Activated T-cell treated with anti-CD3 and anti-CD28 coated beads for 4 hours (primary cell): ENCODE measurements at places on chromosomes 7 and 10.
A peak's percentile ranks its signal among the peaks of the same experiment; 100 is the strongest.

GRCh38 chr10:71607082-71607443 lies 112.5 kb downstream of the C10orf105 start:
- DNase-seq, result no peak

- DNase-seq, result no peak
Observed at GRCh38 chr10:68096913-68097516, 12.3 kb upstream of the MYPN start.

DNA sequence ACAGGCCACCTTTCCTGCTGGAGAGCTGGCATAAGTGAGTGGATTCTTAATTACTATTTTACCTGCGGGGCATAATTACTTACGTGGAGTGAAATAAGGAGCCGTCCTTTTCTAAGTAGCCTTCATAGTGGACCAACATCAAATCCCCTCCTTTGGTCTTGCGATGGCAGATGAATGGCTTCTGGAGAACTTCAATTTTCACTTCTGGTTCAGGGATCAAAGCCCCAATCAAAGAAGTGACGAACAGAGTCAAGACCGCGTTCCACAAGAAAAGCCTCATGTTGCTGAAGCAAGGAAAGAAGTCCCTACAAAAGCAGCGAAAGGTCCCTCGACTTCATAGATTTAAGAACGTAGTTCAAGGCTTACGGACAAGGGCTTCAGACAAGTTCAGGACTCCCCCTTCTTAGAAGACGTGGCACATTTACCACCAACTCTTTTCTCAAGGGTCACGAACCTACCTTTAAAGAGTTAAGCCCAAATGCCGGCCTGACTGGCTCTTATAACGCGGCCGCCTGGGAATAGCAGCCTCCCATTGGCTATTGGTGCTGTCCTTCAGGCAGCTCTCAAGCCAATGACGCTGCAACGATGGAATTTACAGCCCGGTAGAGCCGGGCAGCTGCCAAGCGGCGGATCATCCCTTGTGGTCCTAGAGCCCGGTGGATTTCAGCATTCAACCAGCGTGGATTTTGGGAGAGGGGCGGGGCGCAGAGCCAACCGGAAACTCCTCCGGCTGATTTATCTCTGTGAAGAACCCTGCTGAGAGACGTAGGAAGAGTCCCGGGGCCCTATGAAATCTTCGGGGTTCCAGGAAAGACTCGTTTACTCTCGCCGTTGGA lies at the start of gene FKBP14:
Gene FKBP14, minus strand, starts transcription at position 474 of the 836 bp plus-strand sequence. Its CDS starts 194 bp downstream, at position 280.
- peak; percentile 84 for DNase-seq

GRCh38 chr7:134789967-134790685 lies 10.7 kb downstream of the CALD1 start:
- DNase-seq, result no peak

DNA sequence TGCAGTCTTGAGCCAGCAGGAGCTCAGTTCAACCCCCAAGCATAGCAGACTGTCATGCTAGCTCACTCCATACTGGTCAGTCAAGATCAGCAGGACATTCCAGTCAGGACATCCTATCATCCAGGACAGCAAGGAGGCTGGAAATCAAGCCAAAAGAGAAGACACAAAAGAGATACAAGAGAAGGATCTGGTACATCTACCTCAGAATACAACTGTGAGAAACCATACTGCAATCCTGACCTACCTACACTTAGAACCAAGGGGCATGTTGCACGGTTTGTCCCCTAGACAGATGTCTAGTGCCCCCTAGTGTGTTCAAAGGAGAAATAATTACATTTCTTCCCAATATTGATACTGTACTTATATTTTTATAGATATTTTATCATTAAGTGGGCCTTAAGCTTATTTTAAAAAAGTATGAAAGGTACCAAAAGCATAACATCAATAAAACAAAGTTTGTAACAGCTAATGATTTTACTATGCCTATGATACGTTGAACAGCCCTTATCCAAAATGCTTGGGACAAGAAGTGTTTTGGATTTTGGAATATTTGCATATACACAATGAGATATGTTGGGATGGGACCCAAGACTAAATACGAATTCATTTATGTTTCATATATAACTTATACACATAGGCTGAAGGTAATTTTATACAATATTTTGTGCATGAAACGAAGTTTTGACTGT lies 26.7 kb downstream of the ERCC6 start:
- no peak for DNase-seq

DNA sequence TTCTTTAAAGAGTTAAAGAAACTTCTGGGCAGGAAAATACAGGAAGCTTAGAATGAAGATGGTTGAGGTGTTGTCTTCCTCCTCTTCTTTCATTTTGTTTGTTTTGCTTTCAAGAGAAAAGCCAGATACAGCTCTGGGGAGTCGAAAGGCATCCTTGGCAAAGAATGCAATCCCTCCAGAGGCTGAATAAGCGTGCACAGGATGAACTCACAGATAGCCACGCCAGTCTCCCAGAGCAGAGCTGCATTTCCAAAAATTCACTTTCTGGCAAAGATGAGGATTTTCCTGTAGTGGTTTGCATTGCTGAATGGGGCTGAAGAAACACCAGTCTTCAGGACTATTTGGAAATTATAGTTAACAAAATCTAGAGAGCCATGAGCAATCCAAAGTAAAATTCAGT lies 336.4 kb downstream of the NRG3 start:
- DNase-seq, result no peak

GRCh38 chr7:23787272-23787671 lies 77.3 kb downstream of the STK31 start:
- no peak for DNase-seq

DNA sequence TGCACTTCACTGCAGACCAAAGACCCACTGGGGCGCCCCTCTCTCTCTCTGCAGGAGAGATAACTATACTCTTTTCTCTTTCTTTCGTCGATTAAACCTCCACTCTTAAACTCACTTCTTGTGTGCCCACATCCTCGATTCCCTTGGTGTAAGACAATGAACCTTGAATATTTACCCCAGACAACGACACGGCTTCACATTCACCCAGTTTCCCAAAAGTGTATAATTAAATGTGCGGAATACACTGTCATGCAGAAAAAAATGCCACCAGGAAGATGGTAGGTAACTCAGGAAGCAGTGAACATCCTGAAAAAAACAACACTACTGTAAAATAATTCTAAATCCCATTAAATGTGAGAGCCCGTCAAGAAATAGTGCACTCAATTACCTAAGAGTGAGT lies 882.2 kb downstream of the TYW1 start:
- no peak for DNase-seq

DNA sequence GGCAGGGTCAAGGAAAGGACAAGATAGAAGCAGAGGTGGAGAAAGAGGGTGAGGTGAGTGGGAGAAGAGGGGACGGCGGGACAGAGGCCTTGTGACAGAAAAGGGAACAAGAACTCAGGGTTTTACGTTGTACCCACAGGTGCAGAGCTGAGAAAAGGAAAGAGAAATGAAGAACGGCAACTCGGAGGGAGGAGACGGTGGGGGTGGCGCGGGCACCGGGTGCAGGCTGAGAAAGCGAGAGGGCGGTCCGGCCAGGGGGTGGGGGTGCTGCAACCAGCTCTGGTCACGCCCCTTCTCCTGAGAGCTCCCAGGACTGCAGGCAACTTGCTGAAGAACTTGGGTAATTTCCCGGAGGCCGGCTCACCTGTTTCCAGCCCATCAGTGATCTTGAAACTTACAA lies 65.3 kb downstream of the CARD11 start:
- DNase-seq, result peak; percentile 65

- DNase-seq, result no peak
Observed at GRCh38 chr7:116731445-116732335, 59.7 kb downstream of the MET start.

DNA sequence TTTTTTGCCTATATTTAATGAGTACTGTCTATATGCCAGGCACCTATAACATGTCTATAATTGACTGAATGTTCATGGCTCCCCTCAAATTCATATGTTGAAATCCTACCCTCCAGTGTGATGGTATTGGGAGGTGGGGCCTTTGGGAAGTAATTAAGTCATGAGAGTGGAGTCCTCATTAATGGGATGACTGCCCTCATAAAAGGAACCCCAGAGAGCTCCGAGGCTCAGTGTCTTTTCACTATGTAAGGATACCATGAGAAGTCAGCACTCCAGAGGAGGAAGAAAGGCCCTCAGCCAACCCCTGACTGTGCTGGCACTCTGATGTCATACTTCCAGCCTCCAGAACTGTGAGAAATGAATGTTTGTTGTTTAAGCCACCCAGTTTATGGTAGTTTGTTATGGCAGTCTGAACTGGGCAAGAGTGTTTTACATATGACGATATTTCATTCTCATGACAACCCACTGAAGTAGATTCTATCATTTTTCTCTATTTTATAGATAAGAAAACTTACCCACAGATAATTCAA lies 61.1 kb upstream of the PCGF5 start:
- no peak for DNase-seq

- no peak for DNase-seq
Observed at GRCh38 chr7:137258552-137258951, 85.0 kb downstream of the PTN start.

DNA sequence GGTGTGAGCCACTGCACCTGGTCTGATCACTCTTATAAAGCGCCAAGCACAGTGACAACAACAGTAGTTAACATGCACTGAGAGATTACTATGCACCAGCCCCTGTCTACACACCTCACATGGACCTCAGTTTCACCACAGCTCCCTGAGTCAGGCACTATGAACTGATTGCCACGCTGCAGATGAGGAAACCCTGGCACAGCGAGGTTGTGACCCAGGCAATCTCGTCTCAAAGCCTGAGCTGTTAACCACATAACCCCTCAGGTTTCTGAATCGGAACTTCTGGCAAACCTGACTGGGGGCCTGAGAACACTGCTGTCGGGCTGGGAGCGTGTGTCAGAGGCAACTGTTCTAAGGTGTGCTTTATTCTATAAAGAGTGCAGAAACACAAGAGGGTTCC lies 150.8 kb downstream of the RNF216 start:
- DNase-seq, result no peak

DNA sequence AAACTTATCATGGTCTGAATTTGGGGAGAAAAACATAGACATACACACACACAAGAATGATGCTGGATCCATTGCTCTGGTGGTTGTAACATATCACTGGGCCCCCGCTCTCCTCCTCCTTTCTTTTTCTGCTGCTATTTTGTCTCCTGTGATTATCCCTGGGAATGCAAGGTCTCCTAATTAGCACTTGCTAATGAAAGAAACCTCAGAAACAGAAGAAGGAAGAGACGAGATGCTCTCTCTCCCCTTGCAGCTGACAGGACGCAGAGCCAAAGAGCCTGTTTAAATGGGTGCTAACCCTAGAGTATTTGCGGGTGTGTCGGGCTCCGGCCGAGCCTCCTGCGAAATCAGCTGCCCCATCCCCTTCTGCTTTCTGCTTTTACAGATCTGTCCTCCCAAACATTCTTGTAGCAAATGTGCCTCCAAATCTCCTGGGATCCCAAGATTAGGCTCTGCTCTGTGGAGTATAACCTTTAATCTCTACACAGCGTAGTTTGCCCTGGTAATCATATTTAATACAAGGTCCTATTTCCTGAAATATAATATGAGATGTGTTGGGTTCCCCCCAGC lies 81.5 kb downstream of the FRMPD2 start:
- no peak for DNase-seq

DNA sequence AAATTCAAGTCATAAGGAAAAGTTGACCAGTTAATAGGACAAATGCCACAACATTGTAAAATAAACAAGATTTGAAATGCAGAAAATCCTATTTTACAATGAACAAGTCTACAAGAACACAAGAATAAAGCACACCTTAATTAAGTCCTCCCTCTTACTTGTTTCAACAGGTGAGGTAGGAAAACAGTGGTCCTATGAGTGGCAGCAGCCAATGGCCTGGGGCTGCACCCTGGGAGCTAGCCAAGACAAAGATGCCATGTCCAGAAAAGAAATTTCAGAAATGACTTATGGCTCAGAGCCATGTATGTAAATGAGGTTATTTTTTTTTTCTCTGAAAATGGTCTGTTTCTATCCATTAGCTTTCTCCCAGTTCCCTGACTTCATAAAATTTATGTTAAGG lies 14.3 kb downstream of the KLLN start:
- no peak for DNase-seq

- no peak for DNase-seq
Observed at GRCh38 chr10:32005050-32005449, 51.2 kb downstream of the KIF5B start.

- DNase-seq, result no peak
Observed at GRCh38 chr7:150396426-150396825, 17.3 kb downstream of the ZNF775 start.

DNA sequence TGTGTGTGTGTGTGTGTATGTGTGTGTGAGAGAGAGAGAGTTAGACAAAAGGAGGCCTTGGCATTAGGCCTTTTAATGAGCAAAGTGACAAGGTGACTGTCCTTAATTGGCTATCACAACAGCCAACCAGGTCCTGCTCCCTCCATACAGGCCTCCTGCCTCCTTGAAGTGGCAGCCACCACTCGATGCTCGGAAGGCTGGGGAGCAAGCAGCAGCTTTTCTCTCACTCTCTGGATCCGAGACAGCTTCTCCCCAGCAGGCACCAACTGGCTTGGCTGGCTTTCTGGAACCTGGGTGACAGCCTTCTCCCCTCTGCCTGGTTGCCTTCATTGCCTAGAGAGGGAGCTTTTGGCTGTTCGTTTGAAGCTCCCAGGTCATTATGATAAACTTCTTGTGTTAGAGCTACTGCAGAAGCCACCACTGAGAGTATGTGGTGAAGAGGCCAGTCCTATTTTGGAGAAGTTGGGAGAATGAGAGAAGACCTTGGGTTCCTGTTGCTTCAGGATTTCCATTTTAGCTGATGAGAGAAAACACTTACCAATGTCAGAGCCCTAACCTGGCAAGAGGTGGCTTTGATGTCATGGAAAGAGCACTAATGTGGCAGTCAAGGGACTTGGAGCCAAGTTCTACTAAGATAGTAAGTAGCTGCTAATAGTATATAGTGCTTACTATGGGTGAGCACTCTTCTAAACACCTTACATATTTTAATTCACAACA lies 37.6 kb downstream of the RPS24 start:
- no peak for DNase-seq

GRCh38 chr10:97714401-97715258 lies 1.1 kb downstream of the MARVELD1 start:
- peak; percentile 19 for DNase-seq

GRCh38 chr7:11170863-11171568 lies 197.3 kb downstream of the PHF14 start:
- DNase-seq, result no peak

GRCh38 chr7:145009876-145010275 lies 174.0 kb upstream of the TPK1 start:
- DNase-seq, result no peak

GRCh38 chr7:28356619-28357018 lies 55.7 kb upstream of the CREB5 start:
- no peak for DNase-seq

- DNase-seq, result no peak
Observed at GRCh38 chr10:96118604-96119450, 11.3 kb upstream of the ZNF518A start.

- DNase-seq, result no peak
Observed at GRCh38 chr10:16381083-16381482, 55.7 kb upstream of the PTER start.
